ENCODE measurements at places on chromosomes 6 and 20. TPM values are rescaled to one million over a fixed set of nuclear protein-coding genes. Genes with fewer than 3 reads are reported as not detected.

The BPIFA1 gene
- not detected for total RNA-seq

DNA sequence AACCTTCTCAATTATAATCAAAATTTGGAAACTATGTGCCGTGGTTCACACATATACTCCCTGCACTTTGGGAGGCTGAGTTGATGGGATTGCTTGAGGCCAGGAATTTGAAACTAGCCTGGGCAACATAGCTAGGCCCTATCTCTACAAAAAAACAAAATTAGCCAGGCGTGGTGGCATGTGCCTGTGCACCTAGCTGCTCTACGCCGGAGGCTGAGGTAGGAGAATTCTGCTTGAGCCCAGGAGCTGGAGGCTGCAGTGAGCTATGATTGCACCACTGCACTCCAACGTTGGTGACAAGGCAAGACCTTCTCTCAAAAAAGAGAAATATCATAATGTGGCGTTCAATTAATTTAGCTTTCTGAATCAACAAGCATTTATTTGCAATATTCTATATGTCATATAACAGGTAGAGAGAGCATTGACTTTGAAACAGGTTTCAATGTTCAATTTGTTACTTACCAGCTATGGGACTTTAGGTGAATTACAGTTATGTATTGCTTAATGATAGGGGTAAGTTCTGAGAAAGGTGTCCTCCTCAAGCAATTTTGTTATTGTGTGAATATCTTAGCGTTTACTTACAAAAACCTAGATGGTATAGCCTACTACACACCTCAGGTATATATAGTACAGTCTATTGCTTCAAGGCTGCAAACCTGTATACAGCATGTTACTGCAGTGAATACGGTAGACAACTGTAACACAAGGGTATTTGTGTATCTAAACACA is 2.2 kb upstream of the SYCP2 start:
- DNase-seq: no peak

DNA sequence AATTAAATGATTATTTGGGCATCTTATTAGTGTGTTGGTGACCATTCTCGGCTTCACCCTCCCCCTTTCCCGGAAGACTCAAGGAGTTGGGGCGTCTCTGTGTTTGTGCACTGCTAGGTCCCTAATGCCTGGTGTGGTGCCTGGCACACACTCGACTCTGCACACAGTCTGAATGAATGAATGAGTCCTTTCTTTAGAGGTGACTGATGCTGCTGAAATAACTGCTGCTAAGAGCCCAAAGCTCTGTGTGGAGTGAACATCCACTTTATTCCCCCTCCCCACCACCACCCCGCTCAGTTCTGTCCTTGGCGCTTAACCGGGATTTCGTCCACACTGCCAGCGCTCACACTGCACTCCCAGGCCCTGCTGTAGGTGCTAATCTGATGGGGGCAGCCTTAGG is 1.2 kb upstream of the PHACTR3 start:
- no peak for DNase-seq

The SGK2 gene
- 0.65 TPM for total RNA-seq

The PRR18 gene
- total RNA-seq: not detected

Measured in activated CD4-positive, alpha-beta T cell treated with anti-CD3 and anti-CD28 coated beads for 36 hours (primary cell).